Left colon (tissue), 2 donors: ENCODE measurements at places on chromosomes 16 and 17.

DNA sequence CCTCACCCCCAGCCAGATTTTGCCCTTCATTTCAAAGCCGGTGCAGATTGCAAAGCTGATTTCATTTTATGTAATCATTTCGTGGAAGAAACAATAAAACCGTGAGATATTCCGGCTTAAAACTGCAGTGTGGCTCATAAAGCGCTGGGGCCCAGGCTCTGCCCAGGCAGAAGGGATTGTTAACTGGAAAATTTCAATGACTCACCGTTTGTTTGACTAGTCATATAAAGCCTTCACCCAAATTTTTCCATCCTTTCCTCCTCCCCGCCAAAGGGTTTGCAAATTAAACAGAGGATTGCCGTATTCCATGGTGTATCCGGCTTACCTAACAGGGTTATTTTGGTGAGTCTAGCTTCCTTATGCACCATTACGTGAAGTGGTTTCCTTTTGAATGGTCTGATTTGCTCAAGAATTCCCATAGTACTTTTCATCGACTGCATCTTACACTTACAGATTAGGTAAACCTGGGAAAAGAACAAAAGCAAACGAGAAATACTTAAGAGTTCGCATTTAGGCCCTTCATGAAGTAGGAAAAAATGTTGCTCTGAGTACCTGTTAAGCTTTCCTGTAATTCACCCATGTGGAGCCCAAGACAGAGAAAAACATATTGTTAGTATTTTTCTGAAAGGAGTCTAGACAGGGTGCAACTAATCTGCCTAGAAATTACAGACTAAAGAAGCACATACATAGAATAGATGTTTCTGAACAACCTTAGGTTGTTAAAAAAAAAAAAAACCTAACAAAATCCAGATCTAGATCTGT is 949 bp upstream of the GSPT1 start:
- peak; percentile 51 for DNase-seq

DNA sequence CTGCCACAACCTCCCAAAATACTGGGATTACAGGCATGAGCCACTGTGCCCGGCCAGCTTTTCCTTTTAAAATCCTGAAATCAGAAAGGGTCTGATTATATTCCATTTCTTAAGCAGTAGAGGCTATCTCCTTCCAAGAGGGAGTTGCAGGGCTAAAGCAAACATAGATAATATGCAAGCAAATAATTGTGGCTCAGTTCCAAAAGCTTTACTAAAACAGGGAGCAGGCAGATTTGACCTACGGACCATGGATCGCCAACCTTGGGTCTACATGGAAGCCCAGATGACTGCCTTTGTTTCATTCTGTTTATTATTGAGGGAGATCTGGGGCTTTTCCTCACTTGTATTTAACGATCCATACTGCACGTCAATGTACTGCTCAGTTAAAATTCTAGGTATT is 38.5 kb downstream of the CLEC3A start:
- no peak for DNase-seq

DNA sequence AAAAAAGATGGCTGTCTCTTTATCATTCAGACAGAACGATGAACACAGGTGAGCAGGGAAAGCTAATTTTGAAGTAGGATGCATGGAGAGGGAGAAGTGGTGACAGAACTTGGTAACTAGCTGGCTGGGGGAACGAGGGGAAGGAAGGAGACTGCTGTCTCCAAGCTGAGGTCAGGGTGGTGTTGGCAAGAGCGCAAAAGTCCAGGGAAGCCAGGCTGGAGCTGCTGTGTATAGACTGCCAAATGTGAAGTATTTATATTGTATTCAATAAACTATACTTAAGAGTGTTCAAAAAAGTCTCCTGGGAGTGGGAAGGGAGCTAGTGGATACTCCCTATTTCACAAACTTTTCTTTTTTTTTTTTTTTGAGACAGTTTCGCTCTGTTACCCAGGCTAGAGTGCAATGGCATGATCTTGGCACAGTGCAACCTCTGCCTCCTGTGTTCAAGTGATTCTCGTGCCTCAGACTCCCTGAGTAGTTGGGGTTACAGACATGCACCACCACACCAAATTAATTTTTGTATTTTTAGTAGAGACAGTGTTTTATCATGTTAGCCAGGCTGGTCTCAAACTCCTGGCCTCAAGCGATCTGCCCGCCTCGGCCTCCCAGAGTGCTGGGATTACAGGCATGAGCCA is 8.2 kb downstream of the TMEM106A start:
- DNase-seq, result no peak

GRCh38 chr17:79965806-79966205 is 69.9 kb downstream of the TBC1D16 start:
- no peak for DNase-seq

GRCh38 chr17:15954222-15954621 is 9.3 kb downstream of the ADORA2B start:
- DNase-seq, result no peak

DNA sequence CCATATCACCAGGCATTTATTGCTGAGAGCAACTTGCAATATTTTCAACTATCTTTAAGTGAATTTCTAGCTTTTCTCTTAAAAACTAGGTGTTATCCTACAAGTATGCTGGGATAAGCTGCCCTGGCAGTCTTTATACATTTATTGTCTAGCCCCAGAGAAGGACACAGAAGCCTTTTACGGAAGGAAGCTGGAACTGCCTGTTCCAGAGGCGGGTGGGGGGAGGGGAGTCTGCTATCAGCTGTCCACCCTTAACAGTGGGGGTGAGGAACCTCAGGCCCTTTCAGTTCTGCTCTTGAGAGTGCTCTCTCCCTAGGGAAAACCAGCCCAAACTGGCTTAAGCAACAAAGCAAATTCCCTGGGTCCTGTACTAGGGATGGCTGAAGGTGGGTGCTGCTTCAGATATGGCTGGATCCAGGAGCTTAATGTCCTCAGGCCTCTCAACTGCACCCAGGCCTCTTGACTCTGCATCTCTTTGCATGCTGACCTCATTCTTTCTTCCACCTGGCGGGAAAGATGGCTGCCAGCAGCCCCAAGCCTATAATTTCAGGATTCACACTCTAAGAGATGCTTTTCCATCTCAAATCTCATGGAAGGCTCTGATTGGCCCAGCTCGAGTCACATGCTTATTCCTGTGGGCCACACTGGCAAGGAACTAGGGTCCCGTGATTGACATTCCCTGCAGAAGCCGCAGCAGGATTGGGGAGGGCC is 16.6 kb downstream of the NAGPA start:
- DNase-seq, result no peak

DNA sequence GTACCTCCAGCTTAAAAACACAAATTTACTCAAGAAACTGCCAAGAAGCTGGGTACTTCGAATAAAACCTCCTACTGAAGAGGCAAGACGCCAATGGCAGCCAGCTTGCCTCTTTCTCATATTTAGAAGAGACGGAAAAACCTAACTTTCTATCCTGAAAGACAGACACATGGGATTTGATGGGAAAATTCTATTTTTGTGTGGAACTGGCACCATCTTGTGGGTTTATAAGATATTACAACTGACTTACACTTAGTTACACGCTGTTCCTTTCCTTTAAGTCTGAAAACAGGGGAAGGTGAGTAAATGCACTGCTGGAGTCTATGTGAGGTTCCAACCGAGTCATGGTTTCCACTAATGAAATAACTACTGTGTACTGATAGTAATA is 10.3 kb downstream of the ZNF18 start:
- no peak for DNase-seq

- DNase-seq, result peak; percentile 95
Measured at GRCh38 chr17:40097931-40098845, 2.2 kb downstream of the NR1D1 start.

GRCh38 chr17:9821921-9822320 is at the start of gene GSG1L2:
Gene GSG1L2, minus strand, starts transcription at chr17:9822079. Its CDS starts 8 bp downstream, at chr17:9822071.
- no peak for DNase-seq

GRCh38 chr16:86338403-86339115 is 171.8 kb upstream of the FOXF1 start:
- DNase-seq, result no peak

DNA sequence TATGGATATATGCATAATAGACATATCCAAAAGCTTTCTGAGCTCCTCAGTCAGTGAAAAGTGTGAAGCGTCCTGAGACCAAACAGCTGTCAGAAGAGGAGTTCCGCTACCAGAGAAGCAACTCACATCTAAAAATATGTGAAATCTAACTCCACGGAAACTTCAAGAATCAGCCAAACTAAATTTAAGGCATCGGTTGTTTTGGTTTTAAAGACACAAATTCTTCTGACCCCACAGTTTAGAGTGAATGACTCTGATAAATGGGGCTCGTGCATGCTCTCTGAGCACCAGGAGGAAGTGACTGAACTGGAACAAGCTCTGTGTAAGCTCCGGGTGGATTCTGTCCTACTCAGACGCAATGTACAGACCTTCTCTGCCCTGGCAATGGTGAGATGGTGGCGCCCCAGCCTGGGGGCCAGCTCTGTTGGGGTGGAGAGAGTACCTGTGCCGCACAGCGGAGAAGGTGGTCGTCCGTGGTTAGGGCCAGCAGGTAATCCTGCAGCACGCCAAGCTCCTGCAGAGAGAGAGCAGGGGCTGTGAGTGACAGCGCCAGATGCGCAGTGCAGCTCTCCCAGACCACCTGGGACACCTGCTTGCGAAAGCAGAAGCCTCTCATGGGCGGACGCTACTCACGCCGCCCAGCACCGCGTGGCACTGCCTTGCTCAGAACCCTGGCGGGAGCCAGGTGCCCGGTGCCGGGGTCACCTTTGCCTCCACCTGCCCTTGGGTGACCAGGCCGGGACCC is 44.4 kb upstream of the ATP2A3 start:
- no peak for DNase-seq

DNA sequence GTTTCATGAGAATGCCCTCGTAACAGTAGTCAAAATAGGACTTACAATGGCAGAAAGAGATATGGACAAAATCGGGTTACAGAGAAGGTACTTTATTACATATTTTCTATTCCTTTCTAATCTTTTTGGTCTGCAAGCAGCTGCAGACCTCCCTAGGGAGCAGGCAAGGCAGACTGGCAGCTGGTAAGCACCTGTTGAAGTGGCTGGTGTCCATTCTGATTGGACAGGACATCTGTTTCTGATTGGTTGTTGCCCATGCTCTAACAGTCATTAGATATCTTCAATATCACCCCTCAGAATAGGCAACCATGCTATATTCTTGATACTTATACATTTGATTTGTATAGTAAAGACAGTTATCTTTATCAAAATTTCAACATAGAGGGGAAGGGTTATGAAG is 606.3 kb downstream of the KCNJ2 start:
- no peak for DNase-seq

DNA sequence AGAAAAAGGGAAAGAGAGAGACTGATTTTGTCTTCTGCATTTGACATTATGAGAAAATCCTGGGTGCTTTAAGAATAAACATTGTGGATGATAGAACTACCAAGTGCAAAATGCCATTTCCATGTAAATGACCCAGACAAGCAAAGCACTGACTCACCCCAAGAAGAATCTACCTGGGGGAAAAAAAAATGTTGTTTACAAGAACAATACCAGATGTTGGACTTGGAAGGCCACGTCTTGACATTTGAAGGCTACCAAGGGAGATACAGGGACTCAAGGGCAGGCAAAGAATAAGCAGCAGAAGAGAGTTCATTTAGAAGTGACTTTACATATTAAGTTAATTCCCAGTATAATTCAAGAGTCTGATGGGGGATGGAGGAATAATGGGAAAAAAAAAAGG is 125.3 kb downstream of the TMEM114 start:
- no peak for DNase-seq

- no peak for DNase-seq
Measured at GRCh38 chr16:14198012-14198411, 126.9 kb downstream of the MRTFB start.

- no peak for DNase-seq
Measured at GRCh38 chr17:68684949-68685357, 83.8 kb upstream of the FAM20A start.

- DNase-seq, result no peak
Measured at GRCh38 chr16:57307365-57307764, 22.9 kb upstream of the PLLP start.

- DNase-seq, result no peak
Measured at GRCh38 chr17:22570144-22570845, 878.0 kb downstream of the KCNJ18 start.

DNA sequence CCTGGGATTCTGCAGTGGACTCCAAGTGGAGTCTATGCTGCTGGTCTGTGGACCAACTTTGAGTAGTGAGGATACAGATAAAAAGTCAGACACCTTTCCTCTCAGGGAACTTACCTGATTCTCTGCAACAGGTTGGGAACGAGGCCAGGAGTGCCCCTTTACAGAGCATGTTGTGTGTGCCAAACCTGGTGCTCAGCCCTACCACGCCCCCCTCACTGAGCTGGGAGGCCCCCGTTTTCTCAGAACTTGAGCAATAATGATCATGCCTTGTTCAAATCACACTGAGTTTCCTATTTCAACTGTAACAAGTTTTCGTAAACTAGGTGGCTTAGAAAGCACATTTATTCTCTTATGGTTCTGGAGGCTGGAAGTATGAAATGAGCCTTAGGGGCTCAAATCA is 182.0 kb downstream of the COPRS start:
- DNase-seq, result no peak

- DNase-seq, result no peak
Measured at GRCh38 chr17:51352798-51353197, 92.5 kb downstream of the UTP18 start.

DNA sequence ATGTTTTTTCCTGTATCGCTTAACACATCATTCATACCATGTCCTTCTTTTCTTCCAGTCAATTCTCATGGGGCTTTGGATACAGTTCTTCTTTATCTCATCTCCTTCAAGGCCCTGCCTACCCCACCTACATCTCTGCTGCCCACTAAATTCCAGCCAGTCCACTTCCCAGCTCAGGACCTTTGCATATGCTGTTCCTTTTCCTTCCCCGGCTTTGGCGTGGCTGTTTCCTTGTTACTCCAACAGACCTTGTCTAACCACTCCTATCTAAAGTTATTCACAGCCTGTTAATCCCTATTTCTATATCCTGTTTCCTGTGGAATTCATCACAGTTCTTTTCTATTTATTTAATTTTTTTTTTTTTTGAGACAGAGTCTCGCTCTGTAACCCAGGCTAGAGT is 6.6 kb upstream of the STAT3 start:
- no peak for DNase-seq

GRCh38 chr17:48767263-48767774 is 38.8 kb upstream of the HOXB13 start:
- no peak for DNase-seq

DNA sequence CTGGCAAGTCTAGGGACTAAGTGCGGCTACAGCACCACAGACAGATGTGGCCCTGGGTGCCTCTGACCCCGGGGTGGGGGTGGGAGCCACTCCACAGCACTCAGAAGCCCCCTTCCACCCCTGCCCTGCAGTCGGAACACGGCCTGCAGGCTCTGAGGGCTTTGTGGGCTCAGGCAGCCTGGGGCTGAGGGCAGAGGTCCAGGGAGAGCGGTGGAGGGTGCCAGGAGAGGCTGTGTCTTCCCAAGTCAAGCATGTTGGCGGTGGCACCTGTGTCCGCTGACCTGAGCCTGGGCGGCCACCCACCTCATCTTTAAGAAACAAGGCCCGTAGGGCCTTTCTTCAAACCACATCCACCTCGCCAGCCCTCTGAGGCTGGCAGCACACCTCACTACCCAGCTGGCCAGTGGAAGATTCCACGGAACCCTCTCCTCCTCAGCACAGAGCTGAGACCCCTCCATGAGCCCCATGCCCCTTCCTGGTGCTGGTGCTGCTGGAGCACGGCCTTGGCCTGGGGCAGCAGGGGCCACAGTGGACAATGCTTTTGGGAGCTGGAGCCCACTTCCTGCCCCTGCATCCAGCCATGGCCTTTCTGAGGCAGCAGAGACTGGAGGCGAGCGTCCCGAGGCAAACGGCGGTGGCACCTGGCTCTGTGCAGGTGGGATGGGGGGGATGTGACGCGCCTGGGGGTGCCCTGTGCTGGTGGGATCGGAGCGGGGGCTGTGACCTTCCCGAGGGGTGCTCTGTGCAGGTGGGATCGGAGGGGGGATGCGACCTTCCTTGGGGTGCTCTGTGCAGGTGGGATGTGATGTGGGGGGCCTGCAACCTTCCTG is 77.8 kb downstream of the ZNF778 start:
- no peak for DNase-seq

- peak; percentile 83 for DNase-seq
Measured at GRCh38 chr16:23452572-23453337, at the start of gene COG7. Gene COG7, minus strand, starts transcription at chr16:23453189. Its CDS starts 195 bp downstream, at chr16:23452994.
